ENCODE measurements at places on chromosomes 13 and 19.

DNA sequence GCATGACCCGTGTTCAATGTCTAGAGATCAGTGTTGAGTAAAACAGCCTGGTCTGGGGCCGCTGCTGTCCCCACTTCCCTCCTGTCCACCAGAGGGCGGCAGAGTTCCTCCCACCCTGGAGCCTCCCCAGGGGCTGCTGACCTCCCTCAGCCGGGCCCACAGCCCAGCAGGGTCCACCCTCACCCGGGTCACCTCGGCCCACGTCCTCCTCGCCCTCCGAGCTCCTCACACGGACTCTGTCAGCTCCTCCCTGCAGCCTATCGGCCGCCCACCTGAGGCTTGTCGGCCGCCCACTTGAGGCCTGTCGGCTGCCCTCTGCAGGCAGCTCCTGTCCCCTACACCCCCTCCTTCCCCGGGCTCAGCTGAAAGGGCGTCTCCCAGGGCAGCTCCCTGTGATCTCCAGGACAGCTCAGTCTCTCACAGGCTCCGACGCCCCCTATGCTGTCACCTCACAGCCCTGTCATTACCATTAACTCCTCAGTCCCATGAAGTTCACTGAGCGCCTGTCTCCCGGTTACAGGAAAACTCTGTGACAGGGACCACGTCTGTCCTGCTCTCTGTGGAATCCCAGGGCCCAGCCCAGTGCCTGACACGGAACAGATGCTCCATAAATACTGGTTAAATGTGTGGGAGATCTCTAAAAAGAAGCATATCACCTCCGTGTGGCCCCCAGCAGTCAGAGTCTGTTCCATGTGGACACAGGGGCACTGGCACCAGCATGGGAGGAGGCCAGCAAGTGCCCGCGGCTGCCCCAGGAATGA is 1.5 kb upstream of the CEACAM5 start:
- peak; percentile 47 for DNase-seq

DNA sequence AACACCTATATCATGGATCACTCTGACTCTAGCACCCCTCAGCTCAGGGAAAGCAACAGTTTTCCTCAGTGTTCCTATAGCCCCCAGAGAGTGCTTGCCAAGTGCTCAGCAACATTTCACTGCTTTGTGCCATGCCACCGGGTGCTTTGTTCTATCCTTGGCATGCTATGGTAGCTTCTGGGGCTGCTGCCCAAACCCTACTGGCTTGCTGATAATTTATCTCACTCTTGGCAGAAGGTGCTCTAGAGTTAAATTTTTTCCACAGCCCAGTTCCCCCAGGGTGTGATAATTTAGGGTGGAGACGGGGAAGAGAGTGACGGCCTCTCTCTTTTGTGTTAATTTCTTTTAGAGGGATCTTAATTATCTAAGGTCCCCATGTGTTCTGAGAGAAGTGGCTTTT is 12.6 kb upstream of the CSNK1A1L start:
- no peak for DNase-seq

GRCh38 chr13:27821566-27821965 is 29.3 kb downstream of the GSX1 start:
- DNase-seq = no peak

DNA sequence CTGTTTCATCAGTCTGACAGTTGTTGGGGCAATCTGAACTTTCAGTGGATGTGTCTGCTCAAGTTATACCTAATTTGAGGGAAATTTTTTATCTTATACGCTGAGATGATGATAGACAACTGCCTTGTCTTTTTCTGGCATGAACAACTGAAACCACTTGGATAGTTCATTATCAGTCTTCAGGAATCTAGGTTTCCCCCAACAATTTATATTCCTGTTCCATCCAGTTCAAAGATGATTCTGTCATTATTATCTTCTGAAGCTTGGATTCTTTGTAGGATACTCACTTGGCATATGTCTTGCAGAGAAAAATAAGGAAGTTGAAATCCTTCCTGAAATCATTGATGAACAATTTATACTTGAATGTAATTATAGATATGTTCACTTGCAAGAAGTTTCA is 193.7 kb downstream of the LMO7 start:
- DNase-seq = no peak

DNA sequence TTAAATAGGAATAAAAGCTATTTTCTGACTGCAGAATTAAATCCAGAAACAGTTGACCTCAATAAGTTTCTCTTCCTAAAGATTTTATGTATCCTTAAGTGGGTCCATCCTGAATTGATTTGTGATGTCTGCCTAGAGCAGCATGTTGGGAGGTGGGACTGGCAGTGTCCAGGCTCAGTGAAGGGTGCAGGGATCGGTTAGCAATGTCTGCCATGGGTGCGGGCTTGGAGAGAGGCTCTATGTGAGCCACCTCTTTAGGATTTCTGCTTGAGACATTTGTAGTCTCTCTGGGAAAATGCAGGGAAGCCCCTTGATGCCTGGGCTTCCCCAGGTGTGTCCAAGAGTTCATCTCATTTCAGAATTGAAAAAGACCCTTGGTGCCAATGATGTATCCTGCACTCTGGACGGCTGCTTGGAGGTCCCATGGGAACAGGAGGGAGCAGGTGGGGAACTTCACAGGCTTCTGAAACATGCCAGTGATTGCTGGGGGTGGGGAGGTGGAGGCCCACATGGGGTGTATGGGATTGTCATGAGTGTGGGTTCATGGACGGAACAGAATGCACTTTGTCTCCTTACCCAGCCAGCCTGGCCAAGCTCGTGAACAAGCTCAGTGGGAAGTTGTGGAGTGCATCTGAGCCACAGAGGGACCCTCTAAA is 6.2 kb upstream of the COLGALT1 start:
- no peak for DNase-seq

GRCh38 chr13:21326155-21327031 is 132.7 kb downstream of the ZDHHC20 start:
- DNase-seq = no peak
